ENCODE measurements at places on chromosomes 11 and 22.

DNA sequence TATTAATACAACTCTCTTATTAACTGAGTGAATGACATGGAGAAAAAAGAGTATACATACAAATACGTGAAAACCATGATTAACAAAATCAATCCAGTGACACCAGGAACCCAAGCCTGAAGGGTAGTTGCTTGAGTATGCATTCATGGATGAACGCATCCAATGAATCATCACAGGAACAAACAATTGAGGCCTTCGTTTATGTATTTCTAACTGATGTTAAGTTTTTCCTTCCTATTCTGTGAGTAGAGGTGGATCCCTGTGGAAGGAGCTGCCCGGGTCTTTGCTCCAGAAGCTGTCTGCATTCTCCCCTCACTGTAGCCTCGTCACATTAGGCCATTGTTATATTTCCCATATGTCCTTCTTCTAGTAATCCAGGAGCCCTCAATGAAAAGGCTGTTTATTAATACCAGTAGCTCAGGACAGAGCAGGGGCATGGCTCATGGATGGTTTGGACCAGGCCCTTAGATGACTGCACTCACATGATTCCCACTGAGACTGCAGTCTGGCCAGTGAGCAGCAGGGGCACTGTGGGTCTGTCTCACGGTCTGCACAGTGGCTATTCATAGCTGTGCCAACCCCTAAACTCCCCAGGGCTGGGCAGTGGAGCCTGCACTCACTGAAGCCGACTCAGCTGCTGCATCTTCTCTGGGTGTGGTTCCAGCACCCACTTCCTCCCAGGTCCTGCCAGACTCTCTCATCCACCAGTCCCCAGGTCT, 128.1 kb upstream of the TOP3B start:
- H3K36me3 ChIP-seq: no peaks in the 10 kb centered on the region
- H3K27ac ChIP-seq: no peak overlapping the region
- H3K4me1 ChIP-seq: no peaks in the 10 kb centered on the region
- no peaks in the 10 kb centered on the region for H3K27me3 ChIP-seq
- H3K4me3 ChIP-seq: no peak overlapping the region

GRCh38 chr11:77201991-77202841, 74.2 kb downstream of the MYO7A start:
- no peak overlapping the region for H3K4me3 ChIP-seq
- H3K27me3 ChIP-seq: no peaks in the 10 kb centered on the region
- peaks cover 6% of the 10 kb centered on the region for H3K4me1 ChIP-seq
- no peak for DNase-seq
- no peak overlapping the region for H3K27ac ChIP-seq

DNA sequence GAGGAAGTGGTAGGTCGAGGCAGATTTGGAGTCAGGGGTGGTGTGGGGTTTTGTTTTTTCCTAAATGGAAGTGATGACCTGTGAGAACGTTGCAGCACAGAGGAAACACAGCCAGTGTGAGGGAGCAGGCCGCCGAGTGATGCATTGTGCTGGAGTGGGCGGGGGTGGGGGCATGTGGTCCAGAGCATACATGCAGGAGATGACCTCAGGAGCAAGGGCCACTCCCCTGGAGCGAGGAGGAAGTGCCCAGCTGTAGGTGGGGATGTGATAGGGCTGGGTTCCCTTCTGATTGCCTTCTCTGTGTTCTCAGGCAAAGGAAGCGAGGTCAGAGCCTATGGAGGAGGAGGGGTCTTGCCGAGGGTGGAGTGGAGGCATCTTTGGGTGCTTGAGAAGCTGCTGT, 81.4 kb downstream of the PPP6R3 start:
- H3K27me3 ChIP-seq: no peaks in the 10 kb centered on the region
- no peak overlapping the region for H3K4me3 ChIP-seq
- no peak overlapping the region for H3K27ac ChIP-seq
- peaks cover 18% of the 10 kb centered on the region for H3K36me3 ChIP-seq

DNA sequence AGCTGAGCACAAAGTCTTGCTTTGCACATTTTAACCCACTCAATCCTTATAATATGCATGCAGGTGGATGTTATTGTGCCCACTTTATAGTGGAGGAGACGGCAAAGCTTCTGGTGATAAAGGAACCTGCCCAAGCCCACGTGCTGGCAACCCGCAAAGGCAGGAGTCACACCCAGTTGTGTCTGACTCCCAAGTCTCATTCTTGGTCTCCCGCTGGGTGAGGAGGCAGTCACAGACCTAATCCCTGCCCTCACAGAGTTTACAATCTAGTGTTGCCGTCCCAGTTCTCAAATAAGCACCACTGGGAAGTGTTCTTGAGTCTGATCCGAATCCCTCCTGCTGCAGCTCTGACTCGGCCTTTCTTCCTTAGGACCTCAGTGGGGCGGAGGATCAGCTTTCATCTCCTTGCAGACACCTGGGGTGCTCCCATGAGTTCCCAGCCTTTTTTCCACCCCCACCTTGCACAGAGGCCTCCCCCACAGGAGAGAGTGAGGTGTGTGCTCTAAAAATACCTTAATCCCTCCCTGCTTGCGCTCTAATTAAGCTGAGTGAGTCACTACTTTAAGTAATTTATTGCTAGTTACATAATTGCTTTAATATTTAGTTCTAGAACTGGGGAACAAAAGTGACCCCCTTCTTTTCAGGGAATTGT, 15.1 kb downstream of the PDE2A start:
- no peaks in the 10 kb centered on the region for H3K4me1 ChIP-seq
- H3K27me3 ChIP-seq: no peaks in the 10 kb centered on the region
- no peak for DNase-seq
- no peak overlapping the region for H3K27ac ChIP-seq
- H3K36me3 ChIP-seq: no peaks in the 10 kb centered on the region

DNA sequence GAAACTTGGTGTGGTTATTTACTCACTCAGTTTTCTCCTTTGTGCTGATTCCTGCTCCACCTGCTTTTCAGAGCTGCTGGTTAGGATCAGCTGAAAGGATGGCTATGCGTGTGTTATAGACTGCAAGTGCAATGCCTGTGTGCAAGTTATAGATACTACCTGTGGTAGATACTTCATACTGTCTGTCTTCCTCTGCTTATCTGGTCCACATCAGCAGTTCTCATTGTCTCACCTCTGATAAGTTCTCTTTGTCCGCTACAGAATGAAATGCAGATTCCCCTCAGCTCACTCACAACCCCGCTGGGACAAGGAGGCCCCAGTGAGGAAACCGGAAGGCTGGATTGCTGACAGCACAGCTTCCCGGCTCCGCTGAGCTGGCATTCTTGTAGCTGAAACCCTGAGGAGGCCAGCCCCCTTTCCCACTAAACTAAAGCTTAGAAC, 37.5 kb upstream of the LYVE1 start:
- no peak overlapping the region for H3K27ac ChIP-seq
- H3K36me3 ChIP-seq: no peaks in the 10 kb centered on the region
- H3K4me3 ChIP-seq: peak overlapping the region; percentile 46
- no peaks in the 10 kb centered on the region for H3K27me3 ChIP-seq
- DNase-seq: peak; percentile 48

GRCh38 chr11:71459767-71460320, 6.8 kb downstream of the NADSYN1 start:
- no peak overlapping the region for H3K4me3 ChIP-seq
- H3K27ac ChIP-seq: no peak overlapping the region
- H3K4me1 ChIP-seq: no peaks in the 10 kb centered on the region
